ENCODE measurements at places on chromosomes 3 and 15.

- no peak for DNase-seq
These were observed 7.7 kb upstream of the ZXDC start for GRCh38 chr3:126483321-126483761.

- no peak for DNase-seq
These were observed 1.9 kb downstream of the TBC1D2B start for GRCh38 chr15:78075490-78076230.

- DNase-seq, result no peak
These were observed 539.5 kb downstream of the NAALADL2 start for GRCh38 chr3:175398676-175399075.

DNA sequence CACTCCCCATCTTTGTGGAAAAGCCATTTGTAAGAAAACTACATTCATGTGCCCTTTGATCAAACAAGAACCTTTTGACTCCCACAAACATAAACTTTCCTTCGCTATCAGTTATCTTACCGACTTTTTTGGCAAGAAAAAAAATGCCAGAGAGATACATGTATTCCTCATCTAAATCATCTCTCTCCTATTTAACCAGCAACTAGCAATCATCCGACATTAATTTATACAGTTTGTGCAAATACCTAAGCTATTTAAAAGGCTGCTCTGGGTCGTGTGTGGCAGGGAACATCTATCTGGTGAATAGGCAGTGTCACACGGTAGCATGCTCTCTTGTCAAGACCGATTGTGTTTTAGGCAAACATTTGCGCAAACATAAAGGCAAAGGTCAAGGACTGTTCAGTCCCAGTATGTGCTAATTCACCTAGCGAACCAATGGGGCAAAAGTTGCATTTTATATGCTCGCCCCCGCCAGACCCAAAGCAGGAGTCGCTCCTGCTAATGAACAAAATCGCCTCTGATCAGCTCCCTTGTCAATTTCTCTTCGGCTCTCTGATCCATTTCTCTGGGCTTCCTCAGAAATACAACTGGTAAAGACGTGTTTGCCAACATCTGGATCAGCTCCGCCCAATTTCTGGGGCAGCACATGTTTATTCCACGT lies 37.7 kb downstream of the ZIC4 start:
- DNase-seq, result no peak

GRCh38 chr3:57803647-57804081 lies 47.6 kb downstream of the SLMAP start:
- no peak for DNase-seq

DNA sequence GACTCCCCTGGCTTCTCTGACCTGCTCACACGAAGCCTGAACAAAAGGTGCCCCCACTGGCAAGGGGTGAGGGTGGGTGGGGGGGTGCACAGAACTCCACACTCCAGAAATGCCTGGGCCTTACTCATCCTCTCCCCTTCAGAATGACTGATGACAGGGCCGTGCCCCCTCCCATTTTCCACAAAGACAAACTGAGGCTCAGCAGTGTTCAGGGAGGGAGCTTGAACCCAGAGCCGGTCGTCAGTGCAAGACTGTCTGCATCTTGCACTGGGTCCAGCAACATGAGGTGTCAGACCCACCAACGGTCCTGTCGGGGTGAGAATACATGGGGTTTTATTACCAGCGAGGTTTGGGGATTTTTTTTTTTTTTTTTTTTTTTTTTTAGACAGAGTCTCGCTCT lies 15.3 kb downstream of the IGDCC3 start:
- DNase-seq, result no peak

GRCh38 chr15:27278761-27279160 lies 307.8 kb downstream of the GABRG3 start:
- DNase-seq, result no peak

- no peak for DNase-seq
These were observed 507.8 kb downstream of the TUSC7 start for GRCh38 chr3:117217355-117217754.

DNA sequence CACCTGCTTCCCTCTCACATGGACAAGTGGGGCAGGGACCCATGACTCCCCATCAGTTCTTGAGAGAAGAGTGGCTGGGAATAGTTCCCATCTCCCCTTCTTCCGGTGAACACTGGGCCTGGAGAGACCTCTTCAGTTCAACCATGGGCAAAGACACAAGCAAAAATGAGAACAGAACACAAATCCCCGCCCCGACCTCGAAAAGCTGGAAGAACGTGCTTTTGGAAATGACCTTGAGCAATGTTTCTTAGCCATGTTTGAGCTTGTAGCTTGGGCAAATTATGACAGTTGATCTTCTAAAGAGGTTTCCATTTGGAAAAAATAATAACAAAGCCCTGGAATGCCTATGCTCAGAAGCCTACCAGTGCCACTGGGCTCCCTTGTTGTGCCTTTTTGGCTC lies 59.0 kb downstream of the FAM174B start:
- DNase-seq, result no peak

DNA sequence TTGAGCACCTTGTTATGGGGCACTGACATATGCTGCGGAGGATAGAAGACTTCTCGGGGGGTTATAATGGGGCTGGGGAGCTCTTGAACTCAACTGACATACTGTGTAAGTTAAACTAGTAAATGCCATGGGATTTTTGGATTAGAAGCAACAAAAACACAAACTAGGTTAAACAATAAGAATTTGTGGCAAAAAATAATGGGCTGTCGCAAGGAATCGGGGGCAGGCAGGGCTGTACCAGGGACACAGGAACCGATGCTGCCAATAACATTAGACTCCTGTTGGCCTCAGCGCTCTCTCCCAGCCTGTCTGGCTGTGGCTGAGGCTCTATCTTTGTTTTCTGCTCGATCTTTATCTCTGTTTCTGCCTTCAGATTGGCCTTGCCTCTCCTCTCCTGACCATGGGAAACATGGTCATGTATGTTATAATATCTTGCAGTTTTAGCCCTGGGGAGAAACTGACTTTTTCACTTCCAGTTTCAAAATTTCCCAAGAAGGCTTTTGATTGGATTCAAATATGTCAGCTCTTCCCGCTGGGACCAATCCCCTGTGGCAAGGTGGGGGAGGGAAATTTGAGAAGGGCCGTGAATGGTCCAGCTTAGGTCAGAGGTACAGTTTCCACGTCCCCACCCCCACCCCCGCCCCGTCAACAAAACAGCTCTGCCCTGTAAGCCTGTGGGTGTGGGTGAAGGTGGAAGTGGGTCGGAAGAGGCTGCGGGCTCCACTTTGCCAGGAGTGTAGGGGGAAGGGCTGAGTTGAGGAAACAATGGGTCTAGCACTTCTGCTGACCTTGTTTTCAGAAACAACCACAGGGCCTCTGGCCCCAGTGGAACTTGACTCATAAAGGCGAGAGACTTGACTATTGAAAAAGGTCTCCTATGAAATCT lies 161.1 kb upstream of the TBL1XR1 start:
- peak; percentile 45 for DNase-seq

DNA sequence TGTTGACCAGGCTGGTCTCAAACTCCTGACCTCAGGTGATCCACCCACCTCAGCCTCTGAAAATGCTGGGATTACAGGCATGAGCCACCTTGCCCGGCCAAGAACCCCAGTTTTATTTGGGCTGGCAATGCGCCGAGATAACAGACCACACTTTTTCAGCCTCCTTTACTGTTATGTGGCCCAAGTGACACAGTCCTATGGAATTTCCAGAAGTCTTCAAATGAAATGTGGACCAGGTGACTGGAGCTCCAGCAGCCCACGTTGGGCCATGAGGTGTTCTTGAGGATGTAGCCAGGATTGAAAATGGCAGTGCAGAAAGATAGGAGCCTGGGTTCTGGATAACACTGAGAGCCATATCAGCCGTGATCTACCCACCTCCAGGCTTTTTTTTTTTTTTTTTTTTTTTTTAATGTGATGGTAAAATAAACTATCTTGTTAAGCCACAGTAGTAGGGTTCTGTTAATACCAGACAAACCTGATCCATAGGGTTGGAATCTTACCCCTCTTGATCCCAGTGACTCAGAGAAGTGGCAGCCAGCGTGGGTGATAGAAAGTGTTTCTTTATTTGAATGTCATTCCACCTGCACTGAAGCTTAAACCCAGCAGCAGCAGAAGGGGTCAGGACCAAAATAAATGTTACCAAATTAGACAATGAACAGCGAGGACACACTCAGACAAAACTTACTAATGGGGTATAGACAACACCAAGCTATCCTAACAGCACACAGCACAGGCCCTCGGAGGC lies 55.6 kb downstream of the LHFPL4 start:
- DNase-seq, result no peak

DNA sequence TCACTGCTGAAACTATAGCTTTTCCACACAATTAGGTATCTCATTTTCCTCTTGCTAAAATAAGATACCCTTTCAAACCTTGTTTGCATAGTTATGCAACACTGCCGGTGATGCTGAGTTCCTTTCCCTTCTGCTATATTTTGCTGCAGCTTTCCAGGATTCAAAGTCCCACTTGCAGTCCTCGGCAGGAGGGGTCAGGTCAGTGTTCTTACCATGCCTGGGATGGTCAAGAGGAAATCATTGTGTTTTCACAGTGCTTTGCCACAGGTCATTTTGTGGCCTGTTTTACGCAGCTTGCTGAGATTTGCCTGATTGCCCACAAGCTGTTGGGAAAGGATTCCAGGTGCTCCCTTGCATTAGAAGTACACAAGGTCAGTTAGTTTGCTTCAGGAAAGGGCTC lies 156.9 kb downstream of the B3GALNT1 start:
- no peak for DNase-seq

GRCh38 chr3:56238299-56238698 lies 230.0 kb downstream of the ERC2 start:
- DNase-seq, result no peak

DNA sequence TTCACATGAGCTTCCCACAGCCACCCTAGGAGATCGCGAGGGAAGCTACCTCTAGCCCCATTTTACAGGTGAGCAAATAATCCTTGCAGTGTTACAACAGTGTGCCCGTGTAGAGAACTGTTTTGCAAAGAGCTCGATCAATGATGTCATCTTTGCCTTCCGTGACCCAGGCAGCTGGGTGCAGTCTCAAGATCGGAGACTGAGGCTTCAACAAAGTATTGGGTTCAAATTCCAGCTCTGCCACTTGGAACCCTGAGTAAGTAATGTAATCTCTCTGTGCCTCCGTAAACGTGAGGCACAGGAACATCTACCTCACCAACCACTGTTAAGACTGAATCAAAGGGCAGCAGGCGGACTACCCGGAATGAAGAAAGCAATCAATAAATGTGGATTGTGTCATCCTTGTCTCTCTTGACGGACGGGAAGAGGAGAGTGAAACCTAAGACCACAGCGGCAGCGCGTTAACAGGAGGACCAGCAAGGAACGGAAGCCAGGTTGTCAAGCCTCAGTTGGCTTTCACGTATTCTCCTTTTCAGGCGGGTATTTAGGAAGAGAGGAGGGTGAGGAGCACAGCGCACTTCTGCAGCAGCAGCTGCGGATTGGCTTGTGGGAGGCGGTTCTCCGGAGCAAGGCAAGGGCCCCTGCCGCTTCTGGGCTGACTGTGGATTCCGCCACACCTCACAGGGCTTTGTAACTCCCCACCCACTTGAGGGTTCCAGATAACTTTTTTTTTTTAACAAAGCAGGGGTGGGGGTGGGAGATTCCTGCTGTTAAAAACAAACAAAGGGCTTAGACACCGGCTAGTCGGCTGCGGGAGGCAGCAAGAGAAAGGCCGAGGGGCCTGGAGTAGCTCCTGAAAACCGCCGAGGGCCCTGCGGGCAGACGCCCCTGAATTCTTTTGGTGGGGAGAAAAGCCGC lies 1.5 kb upstream of the SMAD3 start:
- DNase-seq, result no peak

- DNase-seq, result no peak
These were observed 562.6 kb upstream of the DPPA4 start for GRCh38 chr3:109899925-109900324.

- DNase-seq, result no peak
These were observed 555.8 kb upstream of the ALCAM start for GRCh38 chr3:104810896-104811295.

- DNase-seq, result no peak
These were observed 23.9 kb upstream of the HEG1 start for GRCh38 chr3:125079675-125080045.

- no peak for DNase-seq
These were observed 5.6 kb upstream of the FEZF2 start for GRCh38 chr3:62378921-62379320.

- no peak for DNase-seq
These were observed 693 bp downstream of the DISP2 start for GRCh38 chr15:40358471-40359353.

GRCh38 chr3:139439278-139439677 lies 37.0 kb downstream of the RBP2 start:
- DNase-seq, result no peak

GRCh38 chr15:80286055-80286454 lies 34.0 kb upstream of the CTXND1 start:
- no peak for DNase-seq

DNA sequence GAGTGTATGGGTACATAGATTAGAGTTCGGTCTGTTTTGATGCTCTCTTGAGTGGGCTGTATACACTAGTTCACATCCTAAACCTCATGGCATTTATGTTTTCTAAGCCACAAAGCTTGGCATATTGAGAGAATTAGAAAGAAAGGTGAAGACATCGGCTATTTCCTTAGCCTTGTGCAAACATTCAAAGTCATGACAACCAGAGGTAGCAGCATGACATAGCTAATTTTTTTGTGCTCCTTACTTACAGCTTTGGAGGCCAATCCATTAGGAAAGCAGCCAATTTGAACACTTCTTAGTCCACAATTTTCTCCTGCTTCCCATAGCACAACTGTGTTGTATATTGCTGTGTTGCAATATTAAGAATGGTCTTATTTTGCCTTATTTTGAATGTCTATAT lies 21.5 kb upstream of the AADAC start:
- no peak for DNase-seq

GRCh38 chr3:45537970-45538640 lies 56.4 kb upstream of the LIMD1 start:
- no peak for DNase-seq

DNA sequence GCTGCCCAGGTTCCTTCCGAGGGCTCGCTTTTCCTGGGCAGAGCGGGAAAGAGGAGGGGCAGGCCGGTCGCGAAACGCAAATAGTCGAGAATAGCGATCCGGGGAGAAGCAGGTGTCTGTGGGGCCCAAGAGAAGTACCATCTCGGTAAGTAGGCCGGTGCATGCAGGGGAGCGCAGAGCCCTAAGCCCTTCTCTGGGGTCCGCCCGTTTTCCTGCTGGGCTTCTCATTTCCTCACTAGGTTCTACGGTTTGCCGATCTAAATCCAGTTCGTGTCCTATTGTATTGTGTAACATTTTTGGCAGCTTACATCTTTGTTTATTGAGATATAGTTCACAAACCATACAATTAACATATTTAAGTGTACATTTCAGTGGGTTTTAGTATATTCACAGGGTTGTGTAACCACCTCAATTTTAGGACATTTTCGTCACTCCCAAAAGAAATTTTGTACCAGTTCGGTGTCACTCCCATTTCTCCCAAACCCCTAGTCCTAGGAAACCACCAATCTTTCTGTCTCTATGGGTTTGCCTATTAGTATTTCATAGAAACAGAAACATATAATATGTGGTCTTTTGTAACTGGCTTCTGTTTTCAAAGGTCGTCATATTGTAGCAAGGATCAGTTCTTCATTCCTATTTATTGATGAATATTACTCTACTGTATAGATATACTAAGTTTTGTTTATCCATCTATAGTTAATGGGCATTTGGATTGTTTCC lies 6.8 kb upstream of the TRIM69 start:
- DNase-seq, result no peak

- no peak for DNase-seq
These were observed 5.9 kb upstream of the RTF1 start for GRCh38 chr15:41411031-41411430.

Measured in activated effector memory CD4-positive, alpha-beta T cell treated with Interleukin-2 at 50 U/mL for 16 hours (primary cell).